ENCODE measurements at places on chromosomes 1 and 21. TPM values are rescaled to one million over a fixed set of nuclear protein-coding genes. Genes with fewer than 3 reads are reported as not detected.

- no peak for DNase-seq
Observed at GRCh38 chr1:185957441-185958363, 223.5 kb downstream of the HMCN1 start.

- DNase-seq = no peak
Observed at GRCh38 chr1:10085076-10085475, 52.3 kb downstream of the UBE4B start.

GRCh38 chr1:154765970-154766369, 104.1 kb downstream of the KCNN3 start:
- no peak for DNase-seq

S100A9 gene
- 42.5 TPM for total RNA-seq

Measured in right lobe of liver (tissue), 6 donors.